ENCODE measurements at places on chromosomes 1 and 21.

DNA sequence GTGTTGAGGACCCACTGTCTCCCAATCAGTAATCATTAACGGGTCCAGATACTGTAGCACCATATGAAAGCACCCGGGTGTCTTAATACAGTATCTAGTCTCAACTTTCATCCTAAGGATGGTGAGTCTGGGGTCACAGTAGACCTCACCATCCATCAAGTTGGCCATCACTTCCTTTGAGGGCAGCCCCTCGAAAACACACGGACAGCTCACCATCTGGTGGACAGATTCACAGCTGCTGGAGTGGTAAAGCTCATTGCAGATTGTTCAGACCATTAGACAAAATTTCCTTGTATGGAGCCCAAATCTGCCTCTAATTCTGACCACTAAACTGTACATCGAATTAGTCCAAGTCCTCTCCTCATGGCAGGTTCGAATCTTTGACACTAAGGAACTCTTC lies 123.1 kb downstream of the PGBD5 start:
- no peak for DNase-seq

DNA sequence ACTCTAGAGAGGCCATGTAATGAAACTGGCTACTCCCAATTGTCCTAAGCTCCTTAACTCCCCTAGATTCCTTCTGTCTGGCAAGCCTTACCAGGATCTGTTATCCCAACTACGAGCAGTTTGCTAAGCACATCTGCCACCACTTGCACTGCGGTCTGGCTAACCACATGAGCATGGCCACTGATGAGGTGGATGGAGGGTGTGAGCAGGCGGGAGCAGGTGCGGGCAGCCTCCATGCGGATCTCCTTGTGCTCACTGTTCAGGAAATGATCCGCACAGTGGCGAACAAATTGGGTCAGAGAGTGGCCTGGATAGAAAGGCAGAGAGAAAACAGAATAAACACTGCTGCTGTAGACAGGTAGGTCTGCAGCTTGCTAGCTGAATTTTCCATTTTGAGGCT lies 24.0 kb downstream of the MTOR start:
- no peak for DNase-seq

DNA sequence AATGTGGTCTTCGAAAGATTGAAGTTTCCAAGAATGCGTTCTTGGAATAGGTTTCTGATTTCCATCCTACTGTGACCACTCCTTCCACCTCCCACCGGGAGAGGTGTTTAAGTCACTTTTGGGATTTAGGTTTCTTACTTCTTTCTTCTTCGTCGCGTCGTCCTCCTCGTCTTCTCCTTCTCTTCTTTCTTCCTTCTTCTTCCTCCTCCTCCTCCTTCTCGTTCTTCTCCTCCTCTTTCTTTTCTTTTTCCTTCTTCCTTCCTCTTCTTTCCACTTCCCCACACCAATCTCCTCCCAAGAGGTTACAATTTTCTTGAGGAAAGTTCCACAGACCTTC lies 2.1 kb downstream of the CACHD1 start:
- no peak for DNase-seq

DNA sequence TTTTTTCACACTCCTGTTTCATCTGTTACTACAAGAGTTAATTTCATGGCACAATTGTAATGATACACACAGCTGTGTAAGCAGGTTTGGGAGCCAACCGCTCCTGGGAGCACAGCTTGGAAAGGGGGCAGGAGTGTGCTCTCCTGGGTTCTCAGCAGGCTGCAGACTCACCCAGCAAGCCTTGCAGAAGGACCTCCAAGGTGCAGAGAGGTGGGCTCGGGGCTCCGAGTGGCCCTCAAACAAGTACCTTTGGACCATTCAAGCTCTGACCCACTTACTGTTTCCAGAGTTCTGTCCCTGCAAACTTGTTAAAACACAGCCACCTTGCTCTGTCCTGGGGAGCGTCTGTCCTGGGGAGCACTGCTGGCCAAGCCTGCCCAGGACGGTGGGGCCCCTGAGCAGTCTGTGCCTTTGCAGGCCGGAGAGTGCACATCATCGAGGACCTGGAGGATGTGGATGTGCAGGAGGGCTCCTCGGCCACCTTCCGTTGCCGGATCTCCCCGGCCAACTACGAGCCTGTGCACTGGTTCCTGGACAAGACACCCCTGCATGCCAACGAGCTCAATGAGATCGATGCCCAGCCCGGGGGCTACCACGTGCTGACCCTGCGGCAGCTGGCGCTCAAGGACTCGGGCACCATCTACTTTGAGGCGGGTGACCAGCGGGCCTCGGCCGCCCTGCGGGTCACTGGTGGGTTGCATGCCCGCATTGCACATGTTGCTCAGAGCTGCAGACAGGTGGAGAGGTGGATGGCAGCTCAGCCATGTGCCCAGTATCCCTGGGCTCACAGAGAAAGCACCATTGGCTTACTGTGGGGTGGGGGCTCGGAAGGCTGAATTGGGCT lies 78.0 kb downstream of the OBSCN start:
- DNase-seq, result no peak

Measured in NCI-H1092 (cell line).